ENCODE measurements at places on chromosomes 16 and 17.
A peak's percentile ranks its signal among the peaks of the same experiment; 100 is the strongest.

DNA sequence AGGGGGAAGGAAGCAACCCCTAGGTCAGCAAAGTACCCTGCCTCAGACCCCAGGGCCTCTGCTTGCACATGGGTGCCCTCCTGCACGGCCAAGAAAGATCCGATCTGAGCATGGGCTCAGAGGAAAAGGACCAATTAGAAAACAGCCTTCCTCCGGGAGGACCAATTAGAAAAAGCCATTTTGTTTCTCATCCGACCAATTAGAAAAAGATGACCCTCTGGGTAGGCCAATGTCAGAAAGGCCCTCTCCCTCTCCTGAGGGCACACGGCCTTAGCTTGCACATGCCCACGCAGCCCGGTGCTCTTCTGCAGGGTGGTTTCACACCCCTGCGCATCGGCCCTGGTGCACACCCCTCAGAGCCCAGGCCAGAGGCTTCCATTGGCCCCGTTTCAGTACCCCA, 5.1 kb upstream of the CISD3 start:
- no peak for DNase-seq

GRCh38 chr17:21210411-21211076, 3.4 kb downstream of the TMEM11 start:
- DNase-seq: no peak

GRCh38 chr16:87336434-87337240, 19.4 kb upstream of the C16orf95 start:
- no peak for DNase-seq

DNA sequence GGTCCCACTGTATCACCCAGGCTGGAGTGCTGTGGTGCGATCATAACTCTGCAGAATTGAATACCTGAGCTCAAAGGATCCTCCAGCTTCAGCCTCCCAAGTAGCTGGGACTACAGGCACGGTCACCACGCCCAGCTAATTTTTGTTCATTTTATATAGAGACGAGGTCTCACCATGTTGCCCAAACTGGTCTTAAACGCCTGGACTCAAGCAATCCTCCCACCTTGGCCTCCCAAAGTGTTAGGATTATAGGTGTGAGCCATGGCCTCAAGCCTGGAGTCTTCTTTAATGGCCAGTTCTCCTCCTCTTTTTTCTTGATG, 484 bp downstream of the CD300LB start:
- no peak for DNase-seq

GRCh38 chr17:41510251-41511065, 5.0 kb upstream of the KRT13 start:
- DNase-seq: no peak

- DNase-seq: no peak
Observed at GRCh38 chr16:686459-687260, 2.5 kb upstream of the JMJD8 start.

GRCh38 chr17:50884439-50885311, 18.5 kb upstream of the TOB1 start:
- DNase-seq: no peak

DNA sequence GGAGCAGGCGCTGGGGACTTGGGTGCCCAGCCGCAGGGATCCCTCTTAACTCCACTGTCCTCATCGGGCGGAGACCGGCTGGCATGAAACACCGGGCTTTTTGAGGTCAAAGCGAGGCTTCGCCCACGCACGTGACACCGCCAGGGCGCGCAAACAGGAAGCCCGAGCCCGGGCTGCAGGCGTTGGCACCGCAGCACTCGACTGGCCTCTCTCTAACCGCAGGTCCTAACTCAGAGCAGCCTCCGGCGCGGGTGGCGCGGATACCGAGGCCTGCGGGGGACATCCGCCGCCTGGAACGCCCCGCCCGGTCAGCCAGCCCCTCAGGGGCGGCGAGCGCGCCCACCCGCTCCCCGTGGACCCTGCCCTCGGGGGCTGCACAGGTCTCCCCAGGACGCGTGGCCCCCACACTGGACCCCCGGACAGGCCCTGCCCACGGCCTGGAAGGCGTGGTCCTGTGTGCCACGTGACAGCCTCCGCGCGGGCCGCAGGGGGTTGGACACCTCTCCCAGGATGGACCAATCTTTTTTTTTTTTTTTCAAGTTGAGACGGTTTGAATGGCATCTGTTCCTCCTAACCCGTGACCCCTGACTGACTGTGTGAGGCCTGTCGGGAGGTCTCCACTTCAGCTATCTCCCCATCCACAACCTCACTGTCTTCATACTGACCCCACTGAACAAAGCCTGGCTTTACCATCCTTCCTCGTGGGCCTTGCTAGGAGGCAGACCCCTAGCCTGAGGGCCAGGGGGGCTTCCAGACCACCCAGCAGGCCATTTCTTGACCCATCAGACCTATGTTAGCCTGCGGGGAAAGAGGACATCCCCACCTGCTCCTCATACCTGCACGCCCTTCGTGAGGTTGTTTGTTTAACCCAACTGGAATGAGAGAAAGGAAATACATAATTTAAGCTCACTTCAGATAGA, 8.4 kb upstream of the SLC47A2 start:
- DNase-seq: no peak

DNA sequence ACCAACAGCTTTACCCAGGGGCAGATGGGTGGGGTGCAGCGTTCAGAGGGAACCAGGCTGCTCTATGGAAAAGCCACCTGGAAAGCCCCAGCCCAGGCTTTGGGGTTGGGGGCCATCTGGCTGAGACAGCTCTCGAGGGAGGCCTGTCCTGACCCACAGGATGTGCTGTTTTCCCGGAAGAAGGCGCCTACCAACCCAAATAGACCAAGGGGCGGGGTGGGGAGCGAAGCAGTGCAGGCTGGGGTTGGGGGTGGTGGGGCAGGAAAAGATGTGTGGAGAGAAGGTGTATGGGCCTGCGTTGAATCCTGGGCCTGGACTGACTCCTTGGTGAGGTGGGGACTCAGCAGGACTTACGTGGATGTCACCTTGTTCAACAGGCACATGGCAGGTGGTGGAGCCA, 87.9 kb downstream of the N4BP1 start:
- no peak for DNase-seq

GRCh38 chr17:2383628-2384167, 17.2 kb downstream of the MNT start:
- DNase-seq: no peak

- no peak for DNase-seq
Observed at GRCh38 chr16:85213926-85214675, 101.8 kb upstream of the CIBAR2 start.

GRCh38 chr17:62658136-62658920, 30.9 kb downstream of the MRC2 start:
- DNase-seq: no peak

- DNase-seq: no peak
Observed at GRCh38 chr16:2507052-2507659, 6.6 kb upstream of the ATP6V0C start.

- DNase-seq: no peak
Observed at GRCh38 chr16:86662740-86663139, 84.4 kb downstream of the FOXL1 start.

DNA sequence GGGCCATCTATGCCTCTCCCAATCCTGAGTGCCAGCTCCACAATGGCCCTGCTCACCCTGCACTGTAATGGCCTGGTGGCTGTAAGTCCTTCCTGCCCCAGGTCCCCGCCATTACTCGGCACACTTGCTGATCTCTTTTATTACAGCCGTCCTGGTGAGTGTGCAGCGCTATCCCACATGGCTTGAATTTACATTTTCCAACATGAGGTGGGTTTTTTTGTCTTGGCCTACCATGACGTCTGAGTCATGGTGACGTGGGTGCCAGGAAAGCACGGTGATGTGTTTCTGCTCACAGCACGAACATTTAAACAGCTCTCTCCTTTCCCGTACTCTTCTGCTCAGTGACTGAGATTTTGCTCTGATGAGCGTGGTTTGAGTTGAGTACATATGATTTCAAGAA, 55.2 kb upstream of the FOXF1 start:
- no peak for DNase-seq

DNA sequence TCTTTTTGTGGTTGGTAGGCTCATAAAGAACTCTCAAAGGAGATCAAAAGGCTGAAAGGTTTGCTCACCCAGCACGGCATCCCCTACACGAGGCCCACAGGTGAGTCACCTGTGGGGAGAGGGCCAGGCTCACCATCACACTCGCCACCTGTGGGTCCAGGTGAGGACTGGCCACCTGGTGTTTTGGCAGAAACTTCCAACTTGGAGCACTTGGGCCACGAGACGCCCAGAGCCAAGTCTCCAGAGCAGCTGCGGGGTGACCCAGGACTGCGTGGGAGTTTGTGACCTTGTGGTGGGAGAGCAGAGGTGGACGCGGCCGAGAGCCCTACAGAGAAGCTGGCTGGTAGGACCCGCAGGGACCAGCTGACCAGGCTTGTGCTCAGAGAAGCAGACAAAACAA, 11.1 kb downstream of the GNPTG start:
- DNase-seq: no peak

- no peak for DNase-seq
Observed at GRCh38 chr17:47714773-47715396, 18.2 kb upstream of the TBX21 start.

- no peak for DNase-seq
Observed at GRCh38 chr17:391850-392249, 39.2 kb upstream of the RPH3AL start.

GRCh38 chr17:44935116-44935515, 12.5 kb downstream of the KIF18B start:
- DNase-seq: no peak

DNA sequence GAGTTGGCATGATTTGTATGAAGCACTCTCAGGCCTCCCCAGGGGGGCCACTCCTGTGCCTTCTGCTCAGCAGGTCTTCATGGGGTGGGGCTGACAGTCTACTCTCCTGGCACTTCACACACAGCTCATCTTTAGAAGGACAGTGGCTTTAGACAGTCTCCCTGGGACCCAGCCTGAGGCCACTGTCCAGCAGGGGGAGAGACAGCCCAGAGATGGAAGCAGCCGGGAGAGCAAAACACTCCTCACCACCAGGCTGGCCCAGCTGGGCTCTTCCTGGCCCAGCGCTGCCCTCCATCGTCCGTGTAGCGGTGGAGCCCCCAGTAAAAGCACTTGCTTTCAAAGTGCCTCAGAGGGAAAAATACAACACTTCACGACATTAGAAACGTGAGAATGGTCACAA, 62.0 kb upstream of the CRHR1 start:
- DNase-seq: no peak

GRCh38 chr16:54389836-54390494, 103.4 kb upstream of the IRX3 start:
- no peak for DNase-seq

GRCh38 chr16:89201439-89202377, 1.4 kb upstream of the SLC22A31 start:
- DNase-seq: peak; percentile 42

GRCh38 chr16:10613785-10614485, 33.5 kb upstream of the EMP2 start:
- DNase-seq: no peak

GRCh38 chr16:12763517-12763916, 40.2 kb downstream of the CPPED1 start:
- no peak for DNase-seq

DNA sequence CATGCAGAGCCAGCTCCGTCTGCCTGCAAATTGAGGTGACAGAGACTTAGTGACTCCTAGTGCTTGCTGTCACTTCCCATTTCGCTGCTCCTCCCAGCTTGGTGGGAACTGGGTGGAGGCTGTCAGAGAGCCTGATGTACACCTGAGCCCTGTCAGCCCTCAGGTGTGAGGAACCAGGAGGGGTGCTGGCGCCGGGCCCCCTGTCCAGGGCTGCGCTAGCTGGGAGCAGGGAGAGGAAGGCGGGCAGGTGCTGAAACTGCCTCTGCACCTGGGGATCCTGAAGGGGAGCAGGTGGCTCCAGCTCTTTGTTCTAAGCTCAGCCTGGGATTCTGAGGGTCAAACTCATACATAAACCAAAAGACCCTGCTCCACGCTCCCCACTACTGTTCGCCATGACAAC, 10.8 kb upstream of the WSCD1 start:
- no peak for DNase-seq

- no peak for DNase-seq
Observed at GRCh38 chr17:4920351-4921048, 11.6 kb upstream of the GP1BA start.

GRCh38 chr17:55764610-55765009, 13.8 kb downstream of the PCTP start:
- DNase-seq: no peak

GRCh38 chr16:89156740-89157645, 14.6 kb upstream of the CDH15 start:
- no peak for DNase-seq

GRCh38 chr17:40734018-40734417, 21.1 kb downstream of the KRT25 start:
- DNase-seq: no peak

DNA sequence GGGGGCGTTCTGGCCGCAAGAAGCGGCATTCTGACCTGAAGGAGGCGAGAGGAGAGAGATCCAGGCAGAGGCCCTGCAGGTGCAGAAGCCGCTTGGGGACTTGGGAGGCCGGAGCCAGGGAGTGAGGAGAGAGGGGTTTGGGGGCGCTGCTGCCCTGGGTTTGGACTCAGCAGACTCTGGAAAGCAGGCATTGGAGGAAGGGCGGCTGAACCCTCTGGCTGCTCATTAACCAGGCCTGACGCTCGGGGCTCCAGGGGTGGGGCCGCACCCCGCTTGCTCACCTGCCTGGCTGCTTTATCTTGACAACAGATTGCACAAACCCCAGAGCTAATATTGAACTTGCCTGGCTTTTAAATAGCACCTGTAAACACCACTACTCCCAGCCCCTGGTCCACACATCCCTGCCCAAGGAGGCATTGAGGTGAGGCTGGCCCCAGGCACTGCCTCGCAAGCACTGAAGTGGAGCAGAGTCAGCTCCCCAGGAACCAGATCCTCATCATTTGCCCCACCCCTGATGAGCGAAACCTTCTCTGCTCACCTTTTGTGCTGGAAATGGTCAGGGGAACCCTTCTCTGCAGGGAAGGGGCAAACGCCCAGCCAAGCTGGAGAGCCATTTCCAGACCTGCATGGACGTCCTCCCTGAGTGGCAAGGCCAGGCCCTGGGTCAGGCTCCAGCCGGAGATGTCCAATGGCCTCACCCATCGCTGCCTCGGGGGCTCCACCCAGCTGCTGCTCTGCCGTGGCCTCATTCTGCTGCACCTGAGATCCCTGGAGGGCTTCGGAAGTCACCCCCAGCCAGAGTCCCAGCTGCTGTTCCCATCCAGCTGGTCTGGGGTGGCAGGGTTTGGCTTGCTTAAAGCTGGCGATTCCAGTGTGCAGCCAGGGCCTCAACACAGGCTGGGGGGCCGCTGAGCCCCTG, 190.2 kb upstream of the GSE1 start:
- no peak for DNase-seq

GRCh38 chr16:48276102-48276501, 28.8 kb upstream of the ABCC11 start:
- DNase-seq: no peak

- DNase-seq: no peak
Observed at GRCh38 chr17:74544991-74545842, 698 bp downstream of the CD300C start.

- no peak for DNase-seq
Observed at GRCh38 chr16:23149993-23150364, 727 bp upstream of the USP31 start.

- DNase-seq: no peak
Observed at GRCh38 chr16:79386299-79386698, 214.2 kb downstream of the MAF start.

GRCh38 chr17:2610195-2611175, 17.0 kb downstream of the PAFAH1B1 start:
- DNase-seq: no peak
